ENCODE measurements at places on chromosomes 3 and 15. TPM values are rescaled to one million over a fixed set of nuclear protein-coding genes. Genes with fewer than 3 reads are reported as not detected.

The GPR149 gene
- total RNA-seq: not detected

The MYZAP gene
- total RNA-seq: 30.9 TPM

The ITGA11 gene
- total RNA-seq: 7.1 TPM

GRCh38 chr3:69320871-69321271 is 65.0 kb downstream of the FRMD4B start:
- no peak for DNase-seq

The PPP2R3A gene
- 7.4 TPM for total RNA-seq

The RASGRP1 gene
- total RNA-seq: 9.4 TPM

- no peak for DNase-seq
Measured at GRCh38 chr3:71421820-71422566, 161.5 kb downstream of the FOXP1 start.

DNA sequence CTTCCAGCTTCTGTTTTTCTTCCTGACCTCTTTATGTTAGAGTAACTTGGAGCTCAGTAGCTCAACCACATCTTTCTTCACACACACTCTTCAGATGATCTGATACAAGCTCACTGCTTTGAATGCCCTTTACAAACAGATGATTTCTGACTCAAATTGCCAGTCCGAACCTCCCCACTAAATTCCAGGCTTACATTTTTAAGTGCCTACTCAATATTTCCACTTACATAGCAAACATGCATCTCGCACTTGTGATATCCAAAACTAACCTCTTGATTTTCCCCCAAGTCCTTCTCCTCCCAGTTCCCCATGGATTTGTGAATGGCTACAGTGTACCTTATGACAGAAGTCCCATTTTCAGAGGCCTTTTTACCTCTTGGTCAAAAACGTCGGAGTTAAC is 139.1 kb downstream of the GBE1 start:
- DNase-seq: no peak

DNA sequence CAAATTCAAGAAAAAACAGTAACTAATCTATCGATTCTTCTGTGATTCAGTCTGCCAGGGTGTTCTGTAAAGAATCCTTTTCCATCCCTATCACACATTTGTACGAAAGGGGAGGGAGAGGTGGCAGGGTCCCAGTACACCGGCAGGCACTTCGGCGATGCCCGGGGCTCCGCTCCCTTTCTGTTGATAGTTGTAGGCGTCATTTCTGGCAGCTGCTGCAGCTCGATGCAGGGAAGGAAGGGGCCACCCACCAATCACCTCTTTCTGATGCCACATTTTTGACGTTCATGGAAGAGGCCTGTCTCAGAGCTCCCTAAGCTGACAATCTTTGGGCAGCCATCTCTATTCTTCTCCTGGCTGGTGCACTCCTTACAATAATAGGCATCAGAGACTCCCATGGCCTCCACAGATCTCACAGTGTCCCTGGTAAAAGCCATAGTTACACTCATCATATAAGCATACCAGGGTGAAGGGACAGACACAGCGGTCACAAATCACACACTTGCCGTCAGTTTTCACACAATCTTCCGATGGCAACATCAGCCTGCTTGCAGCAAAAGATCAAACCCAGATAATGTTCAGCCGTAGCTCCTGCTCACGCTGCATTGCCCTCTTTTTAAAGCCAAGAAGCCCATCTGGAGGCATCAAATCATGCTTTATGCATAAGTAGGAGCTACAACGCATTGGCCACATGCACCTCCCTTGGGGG is 60.8 kb upstream of the ZBTB38 start:
- DNase-seq: no peak

The SH2D7 gene
- total RNA-seq: not detected

The ITIH1 gene
- total RNA-seq: not detected

GRCh38 chr3:194476784-194477183 is 10.0 kb downstream of the ATP13A3 start:
- no peak for DNase-seq

The STRIT1 gene
- not detected for total RNA-seq

DNA sequence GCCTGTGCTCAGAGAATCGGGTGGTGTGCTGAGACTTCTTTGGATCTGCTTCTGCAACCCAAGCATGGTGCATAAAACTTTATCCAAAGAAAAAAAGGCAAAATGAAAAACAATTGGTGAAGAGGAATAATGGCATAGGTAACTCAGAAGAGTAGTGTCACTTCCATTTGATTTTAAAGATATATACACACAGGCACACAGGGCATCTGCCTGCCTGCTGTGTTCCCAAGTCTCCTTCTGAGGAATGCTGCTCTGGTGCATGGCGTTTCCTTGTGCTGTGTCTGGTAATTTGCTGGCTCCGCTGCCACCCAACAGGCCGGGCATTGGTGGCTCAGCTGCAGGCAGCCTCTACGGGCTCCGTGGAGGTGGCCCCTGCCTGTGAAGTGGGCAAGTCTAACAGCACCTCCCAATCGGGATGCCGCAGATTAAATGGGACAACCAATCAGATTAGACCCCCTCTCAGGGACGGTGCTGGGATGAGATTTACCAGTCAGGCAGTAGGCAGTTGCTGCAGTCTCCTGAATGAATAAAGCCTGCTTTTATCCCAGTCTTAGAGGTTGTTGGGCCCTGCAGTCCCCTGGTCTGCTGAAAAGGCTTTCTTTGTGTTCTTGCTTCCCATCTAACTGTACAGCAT is 253.7 kb upstream of the RASGRP1 start:
- no peak for DNase-seq

DNA sequence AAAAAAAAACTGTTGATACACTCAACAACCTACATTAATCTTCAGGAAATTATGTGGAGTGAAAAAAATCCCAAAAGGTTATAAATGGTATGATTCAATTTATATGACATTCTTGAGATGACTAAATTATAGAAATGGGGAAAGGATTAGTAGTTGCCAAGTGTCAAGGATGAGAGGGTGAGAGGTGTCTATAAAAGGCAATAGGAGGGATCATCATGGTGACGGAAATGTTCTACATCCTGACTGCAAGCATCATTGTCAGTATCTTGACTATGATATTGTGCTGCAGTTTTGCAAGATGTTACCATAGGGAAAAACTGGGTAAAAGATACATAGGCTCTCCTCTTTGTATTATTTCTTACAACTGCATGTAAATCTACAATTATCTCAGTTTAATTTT is 125.6 kb downstream of the FRMD5 start:
- no peak for DNase-seq

GRCh38 chr3:101244212-101244575 is 76.2 kb downstream of the IMPG2 start:
- DNase-seq: no peak

The INSYN1 gene
- 6.2 TPM for total RNA-seq

DNA sequence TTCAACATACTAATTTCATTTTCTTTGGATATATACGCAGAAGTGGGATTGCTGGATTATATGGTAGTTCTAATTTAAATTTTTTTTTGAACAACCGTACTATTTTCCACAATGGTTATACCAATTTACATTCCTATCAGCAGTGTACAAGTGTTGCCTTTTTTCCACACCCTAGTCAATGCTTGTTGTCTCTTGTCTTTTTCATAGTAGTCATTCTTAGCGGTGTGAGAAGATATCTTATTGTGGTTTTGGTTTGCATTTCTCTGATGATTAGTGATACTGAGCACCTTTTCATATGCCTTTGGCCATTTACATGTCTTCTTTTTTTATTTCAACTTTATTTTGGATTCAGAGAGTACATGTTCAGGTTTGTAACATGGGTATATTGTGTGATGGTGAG is 153.1 kb downstream of the IL5RA start:
- DNase-seq: no peak
